ENCODE measurements at places on chromosomes 2 and 18.

DNA sequence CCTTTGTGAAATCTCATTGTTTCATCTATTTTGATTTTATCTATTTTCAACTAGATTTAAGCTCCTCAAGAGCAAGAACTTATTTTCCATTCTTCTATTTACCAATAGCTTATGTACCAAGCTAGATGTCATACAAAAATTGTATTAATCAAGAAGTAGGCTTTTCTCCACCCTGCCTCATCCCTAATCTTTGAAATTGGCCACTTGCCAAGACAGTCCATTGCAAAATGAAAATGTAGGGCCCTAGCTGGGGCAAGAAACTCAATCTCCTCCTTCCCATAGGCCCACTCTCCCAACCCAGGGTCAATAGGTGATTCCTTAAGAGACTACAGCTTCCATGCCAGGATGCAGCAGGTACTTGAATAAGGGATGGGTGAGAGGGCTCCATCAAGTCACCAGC is 39.3 kb upstream of the STPG4 start:
- no peak for DNase-seq

DNA sequence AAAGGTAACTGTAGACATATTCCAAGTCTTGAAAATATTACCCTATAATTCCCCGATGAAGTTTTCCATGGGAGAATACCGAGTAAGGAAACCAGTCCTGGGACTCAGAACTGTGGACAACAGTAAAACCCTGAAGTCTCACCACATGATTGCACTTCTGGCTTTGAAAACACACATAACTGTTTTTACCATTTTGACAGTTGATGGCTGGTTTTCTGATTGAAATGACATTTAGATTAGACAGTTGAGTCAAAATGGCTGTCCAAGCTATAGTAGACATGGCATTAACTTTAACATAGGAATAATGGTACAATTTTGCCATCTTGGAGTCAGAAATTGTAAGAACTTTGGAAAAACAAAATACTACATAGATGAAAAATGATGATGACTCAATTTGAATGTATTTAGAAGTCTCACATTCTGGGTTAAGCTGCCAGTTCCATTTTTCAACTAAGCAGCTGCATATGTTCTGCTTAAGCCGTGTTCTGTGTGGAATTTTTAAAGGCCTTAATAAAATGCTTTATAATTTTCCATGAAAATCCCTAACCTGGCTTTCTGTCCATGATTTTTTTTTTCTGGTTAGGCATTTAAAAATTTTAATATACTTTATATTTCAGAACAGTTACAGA is 38.3 kb upstream of the WIPF1 start:
- no peak for DNase-seq

- no peak for DNase-seq
Measured at GRCh38 chr2:230244211-230244610, 18.7 kb downstream of the SP140 start.

- DNase-seq: no peak
Measured at GRCh38 chr2:37809525-37809924, 115.6 kb upstream of the RMDN2 start.

- no peak for DNase-seq
Measured at GRCh38 chr18:68548904-68549870, 165.7 kb downstream of the TMX3 start.

GRCh38 chr2:147182260-147182659 is 662.6 kb upstream of the ACVR2A start:
- DNase-seq: peak; percentile 17

DNA sequence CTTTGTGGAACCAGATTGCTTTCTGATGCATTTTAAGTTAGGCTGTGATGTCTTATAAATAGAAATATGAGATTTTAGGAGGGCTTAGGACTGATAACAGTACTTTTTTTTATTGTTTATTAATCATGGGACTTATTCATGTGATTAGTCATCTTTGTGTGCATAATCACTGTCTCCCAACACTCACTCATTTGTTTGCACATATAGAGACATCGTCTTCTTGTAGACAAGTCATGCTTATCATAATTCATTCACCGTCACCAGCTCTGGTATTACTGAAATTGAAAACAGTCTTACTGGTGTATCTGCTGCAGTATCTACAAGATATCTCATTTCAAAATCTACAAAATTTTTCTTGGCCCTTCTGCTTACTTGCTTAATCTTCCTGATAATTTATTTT is 45.8 kb downstream of the WDR7 start:
- DNase-seq: no peak

DNA sequence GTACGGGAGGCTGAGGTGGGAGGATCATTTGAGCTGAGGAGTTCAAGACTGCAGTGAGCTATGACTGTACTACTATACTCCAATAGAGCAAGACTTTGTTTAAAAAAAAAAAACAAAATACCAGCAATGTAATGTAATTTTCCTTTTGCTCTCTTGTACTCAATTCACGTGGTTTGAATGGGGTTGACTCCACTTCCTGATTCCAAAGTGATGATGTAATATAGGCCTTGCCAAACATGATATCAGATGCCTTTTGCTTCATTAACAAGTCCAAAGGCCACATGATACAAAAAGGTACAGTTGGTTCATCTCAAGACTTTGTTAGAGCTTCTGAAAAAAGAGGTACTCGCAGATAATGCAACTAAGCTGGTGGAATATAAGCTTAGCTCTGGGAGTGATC is 321.8 kb downstream of the ZEB2 start:
- no peak for DNase-seq

- no peak for DNase-seq
Measured at GRCh38 chr2:166239548-166239947, 111.7 kb upstream of the SCN1A start.

DNA sequence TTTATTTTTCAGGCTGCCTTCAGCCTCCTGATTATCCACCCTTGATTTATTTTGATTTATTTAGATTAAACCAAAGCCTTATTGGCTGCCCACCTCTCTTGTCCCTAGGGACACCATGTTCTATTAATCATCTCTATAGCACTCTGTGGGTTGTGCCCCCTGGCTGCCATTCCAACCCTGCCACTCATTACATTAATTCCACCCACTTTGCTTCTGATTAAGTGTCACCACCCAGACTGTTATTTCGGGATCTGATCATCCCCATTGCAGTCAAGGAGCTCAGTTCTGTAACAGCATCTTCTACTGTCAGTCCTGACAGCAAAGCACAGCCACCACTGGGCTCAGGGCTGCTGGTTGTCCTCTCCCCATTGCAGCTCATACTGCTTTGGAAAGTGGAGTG is 175.1 kb upstream of the DDX18 start:
- no peak for DNase-seq

DNA sequence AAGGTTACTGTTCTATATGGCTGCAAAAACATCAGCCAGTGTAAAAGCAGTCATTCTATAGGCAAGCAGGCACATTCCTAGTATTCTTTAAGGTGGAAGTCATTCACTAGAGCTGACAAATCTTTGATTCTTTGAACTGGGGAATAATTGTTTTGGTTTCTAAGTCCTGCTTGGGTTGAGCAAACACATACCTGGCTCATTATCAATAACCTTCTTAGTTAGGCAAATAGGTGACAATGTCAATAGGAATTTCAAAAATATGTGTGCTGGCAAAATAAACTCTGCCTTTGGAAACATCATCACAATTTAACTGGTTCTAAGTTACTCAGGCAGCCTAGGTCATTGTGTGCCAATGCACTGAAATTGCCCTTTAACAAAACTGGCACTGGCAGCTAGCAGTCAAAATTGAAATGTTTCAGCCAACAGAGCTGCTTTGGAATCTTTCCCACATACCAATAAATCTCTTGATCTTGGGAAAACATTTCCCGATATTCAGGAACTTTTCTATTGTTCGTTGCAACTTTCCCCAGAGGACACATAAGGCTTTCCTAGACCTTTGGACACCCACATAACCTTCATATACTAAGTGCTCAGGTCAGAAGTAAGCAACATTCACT is 402.0 kb upstream of the MMADHC start:
- no peak for DNase-seq

DNA sequence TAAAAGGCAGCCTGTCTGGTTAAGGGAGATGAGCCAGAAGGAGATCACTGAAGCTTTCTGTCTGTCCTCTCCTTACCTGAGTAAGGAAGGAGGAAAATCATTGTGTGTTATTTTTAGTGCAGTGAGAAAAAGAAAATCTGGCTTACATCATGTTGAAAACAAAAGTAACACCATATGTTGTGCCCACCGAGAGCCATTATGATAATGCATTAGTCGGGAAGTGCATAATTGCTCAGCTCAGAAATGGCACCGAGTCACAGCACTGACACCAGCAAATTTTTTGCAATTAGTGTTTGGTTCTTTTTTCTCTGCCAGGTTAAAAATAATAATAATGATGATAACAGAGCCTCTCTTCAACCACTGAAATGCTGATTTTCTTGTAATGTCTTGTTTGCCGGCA is 46.6 kb downstream of the HNMT start:
- DNase-seq: no peak

DNA sequence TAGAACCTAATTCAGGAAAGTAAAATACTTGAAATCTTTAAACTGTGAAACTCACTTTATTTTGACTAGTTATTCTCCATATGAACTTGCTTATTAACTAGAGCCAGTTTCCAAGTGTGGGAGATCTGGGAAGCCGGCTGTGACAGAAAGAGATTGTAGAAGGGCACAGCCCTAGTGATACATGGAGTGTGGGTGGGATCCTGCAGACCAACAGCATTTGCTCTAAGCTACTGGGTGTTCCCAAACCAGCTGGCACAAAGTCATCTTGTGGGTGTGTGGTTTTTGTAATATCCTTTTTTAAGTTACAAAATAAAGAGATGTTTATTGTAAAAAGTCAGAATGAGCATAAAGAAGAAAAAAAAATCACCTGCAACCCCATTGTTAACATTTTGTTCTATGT is 3.4 kb downstream of the DUSP19 start:
- DNase-seq: no peak

DNA sequence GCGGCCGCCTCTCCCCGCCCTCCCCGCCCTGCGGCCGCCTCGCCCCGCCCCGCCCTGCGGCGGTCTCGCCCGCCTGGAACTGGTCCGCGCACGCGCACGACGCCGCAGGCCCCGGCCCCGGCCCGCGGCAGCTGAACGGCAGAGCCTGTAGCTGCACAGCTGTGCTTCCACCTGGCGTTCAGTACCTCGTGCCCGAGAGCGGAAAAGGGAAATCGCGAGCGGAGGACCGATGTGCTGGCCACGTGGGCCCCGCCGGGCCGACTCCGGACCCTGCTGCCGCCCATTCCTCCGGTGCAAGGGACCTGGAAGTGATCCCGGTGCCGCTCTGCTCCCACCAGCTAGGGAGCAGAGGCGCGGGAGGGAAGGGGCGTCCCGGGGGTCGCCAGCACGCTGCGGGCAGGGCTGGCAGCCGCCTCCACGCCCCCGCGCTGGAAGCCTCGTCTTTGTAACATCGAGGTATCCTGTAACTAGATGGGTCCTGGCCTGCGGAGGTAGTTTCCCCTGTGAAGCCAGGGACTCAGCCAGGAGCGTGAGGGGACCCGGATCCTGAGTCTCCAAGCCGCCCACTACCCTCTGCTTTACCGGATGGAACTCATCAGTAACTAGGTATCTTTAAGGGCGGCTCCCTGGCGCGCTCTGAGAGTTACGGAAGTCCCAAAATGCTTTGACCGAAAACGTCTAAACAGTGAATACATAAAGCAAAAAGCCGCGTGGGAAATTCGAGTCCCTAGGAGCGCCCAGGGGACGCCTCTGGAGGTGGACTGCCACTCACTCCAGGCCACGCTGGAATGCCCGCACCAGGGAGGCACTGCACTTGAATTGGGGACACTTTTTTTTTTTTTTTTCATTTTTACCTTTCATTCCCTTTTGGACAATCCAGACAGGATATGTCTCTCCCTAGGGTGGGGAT is 704 bp upstream of the ODC1 start:
- DNase-seq: peak; percentile 94

DNA sequence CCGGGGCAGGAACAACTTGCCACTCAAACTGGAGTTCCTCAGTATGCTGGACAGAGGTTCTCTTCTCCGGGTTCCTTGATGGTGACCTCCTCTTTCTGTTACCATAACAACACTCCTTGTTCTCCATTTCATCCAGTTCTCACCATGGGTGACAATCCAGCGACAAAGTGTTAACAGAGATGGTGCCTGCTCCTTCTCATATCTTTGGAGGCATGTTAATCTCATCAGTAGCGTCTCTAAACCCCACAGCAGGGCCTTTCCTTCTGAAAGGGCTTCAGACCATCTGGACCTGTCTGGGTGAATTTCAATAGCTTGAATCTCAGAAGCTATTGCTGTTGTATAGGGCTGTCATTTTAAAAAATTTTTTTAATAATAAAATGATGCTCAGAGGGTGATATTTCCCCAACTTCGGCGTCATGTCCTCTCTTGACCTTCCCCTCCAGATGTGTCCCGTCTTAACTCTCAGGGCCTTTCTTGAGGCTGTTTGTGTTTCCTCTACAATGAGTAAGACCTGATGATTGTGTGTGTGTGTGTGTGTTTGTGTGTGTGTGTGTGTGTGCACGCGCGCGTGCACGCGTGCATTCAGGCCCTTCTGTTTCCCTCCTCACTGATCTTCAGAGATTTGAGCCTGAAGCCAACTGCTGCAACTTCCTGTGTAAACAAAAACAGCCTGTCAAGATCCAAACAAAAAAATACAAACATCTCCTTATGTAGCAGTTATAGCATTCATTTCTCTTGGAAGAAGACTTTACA is 24.3 kb upstream of the CETN1 start:
- no peak for DNase-seq

DNA sequence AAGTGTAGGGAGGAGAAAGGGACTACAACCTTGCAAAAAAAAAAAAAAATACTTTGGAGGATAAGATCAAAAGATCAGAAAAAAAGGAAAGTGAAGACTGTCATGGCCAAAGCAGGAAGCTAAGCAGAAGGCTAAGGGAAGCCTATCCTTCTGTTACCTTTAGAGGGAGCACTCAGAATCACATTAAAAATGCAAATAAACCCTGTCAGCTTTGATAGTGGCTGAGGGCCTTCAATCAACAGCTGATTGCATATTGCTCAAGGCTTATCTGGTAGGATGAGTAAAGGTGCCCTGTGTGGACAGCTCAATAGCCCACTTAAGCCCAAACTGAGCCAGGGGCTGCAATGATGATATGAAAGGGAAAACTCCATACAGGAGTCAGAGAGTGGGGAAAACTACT is 1021.2 kb downstream of the LRP1B start:
- no peak for DNase-seq

Measured in T-helper 17 cell (primary cell).